ENCODE measurements at places on chromosomes 1 and 21. TPM values are rescaled to one million over a fixed set of nuclear protein-coding genes. Genes with fewer than 3 reads are reported as not detected.

Gene OR2L2
- total RNA-seq, result 0.10 TPM

Gene PIGM
- 3.3 TPM for total RNA-seq

Gene KIRREL1
- total RNA-seq, result 30.7 TPM

DNA sequence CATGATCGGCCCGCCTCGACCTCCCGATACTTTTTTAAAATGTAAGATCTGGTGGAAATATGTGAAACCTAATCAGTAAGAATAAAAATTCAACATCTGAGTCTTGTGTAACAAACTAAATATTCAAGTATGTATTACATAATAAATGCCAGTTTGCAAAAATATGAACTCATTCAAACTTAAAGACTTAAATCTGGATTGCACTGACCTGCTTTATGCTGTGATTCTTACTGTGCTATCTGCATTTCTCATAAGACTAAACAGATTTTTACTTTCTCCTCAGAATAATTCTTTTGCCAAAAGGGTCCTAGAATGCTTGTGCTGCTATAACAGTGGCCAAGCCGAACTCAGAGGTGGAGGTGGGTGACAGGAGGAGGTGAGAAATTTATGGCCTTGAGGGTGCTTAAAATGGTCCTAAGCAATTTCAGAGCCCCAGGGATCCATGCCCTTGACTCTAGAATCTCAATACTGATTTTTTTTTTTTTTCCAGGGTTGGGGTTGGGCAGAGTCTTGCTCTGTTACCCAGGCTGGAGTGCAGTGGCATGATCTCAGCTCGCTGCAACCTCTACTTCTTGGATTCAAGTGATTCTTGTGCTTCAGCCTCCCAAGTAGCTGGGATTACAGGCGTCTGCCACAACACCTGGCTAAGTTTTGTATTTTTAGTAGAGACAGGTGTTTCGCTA, 38.2 kb downstream of the IL23R start:
- H3K27ac ChIP-seq, result no peak overlapping the region
- no peaks in the 10 kb centered on the region for H3K27me3 ChIP-seq
- DNase-seq, result no peak
- no peaks in the 10 kb centered on the region for H3K36me3 ChIP-seq
- H3K4me1 ChIP-seq, result no peaks in the 10 kb centered on the region
- H3K4me3 ChIP-seq, result no peak overlapping the region

DNA sequence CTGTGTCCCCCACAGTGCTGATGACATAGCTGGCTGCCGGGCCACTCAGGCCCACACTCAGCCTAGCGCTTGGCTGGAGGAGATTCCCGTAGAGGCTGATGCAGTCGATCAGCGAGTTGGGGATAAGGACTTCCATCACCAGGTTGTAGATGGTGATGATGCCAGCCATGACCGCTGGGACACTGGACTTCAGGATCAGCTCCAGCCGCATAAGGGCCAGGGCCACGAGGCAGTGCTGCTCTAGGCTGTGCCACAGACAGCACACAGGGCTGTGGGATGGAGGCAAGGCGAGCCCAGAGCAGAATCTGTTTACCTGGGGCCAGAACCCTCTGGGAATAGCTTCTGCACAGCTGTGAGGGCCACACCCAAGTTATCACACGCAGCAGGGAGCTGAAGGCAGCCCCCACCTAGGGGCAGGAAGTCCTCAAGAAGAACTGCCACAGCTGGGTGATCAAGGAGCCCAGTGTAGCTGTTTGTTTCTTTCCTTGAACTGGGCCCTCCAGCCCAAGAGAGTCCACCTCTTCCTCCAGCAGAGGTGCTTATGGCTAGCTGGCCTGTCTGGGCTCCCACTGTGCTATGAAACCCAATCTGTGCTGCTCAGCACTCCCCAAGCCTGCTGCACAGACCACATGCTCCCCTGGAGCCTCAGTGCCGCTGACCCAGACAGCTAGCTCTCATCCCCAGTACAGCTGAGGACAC, 6.2 kb downstream of the SLC2A1 start:
- DNase-seq, result no peak
- H3K27ac ChIP-seq, result peak overlapping the region; percentile 35
- no peak overlapping the region for H3K4me3 ChIP-seq
- no peaks in the 10 kb centered on the region for H3K27me3 ChIP-seq
- H3K4me1 ChIP-seq, result peaks cover 86% of the 10 kb centered on the region

DNA sequence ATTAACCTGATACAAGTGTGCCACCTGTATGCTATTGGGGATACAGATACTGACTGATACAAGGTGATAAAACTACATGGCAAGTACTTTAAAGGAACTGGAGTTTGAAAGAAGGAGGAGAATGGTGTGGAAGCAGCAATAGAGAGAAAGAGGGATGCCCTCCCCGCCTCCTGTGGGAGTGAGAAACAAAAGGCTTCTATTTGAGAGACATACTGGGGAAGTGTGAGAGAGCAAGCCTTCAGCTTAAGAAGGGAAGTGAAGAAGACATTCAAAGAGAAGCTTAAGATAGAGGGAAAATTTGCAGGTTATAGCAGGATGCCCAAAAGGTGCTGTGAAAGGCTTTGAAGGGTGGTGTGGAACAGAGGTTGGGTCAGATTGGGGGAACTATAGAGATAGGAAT, 7.7 kb upstream of the ALG14 start:
- H3K4me1 ChIP-seq, result peaks cover 9% of the 10 kb centered on the region
- DNase-seq, result no peak
- no peaks in the 10 kb centered on the region for H3K36me3 ChIP-seq
- peaks cover 22% of the 10 kb centered on the region for H3K27me3 ChIP-seq
- no peak overlapping the region for H3K4me3 ChIP-seq

GRCh38 chr1:86582161-86582560, 35.3 kb downstream of the CLCA4 start:
- H3K4me3 ChIP-seq, result no peak overlapping the region
- H3K4me1 ChIP-seq, result no peaks in the 10 kb centered on the region
- no peaks in the 10 kb centered on the region for H3K36me3 ChIP-seq
- no peaks in the 10 kb centered on the region for H3K27me3 ChIP-seq

- H3K36me3 ChIP-seq, result no peaks in the 10 kb centered on the region
- no peak overlapping the region for H3K4me3 ChIP-seq
- no peak for DNase-seq
- no peak overlapping the region for H3K27ac ChIP-seq
These were observed 3.0 kb downstream of the PLA2G2F start for GRCh38 chr1:20142001-20142710.

DNA sequence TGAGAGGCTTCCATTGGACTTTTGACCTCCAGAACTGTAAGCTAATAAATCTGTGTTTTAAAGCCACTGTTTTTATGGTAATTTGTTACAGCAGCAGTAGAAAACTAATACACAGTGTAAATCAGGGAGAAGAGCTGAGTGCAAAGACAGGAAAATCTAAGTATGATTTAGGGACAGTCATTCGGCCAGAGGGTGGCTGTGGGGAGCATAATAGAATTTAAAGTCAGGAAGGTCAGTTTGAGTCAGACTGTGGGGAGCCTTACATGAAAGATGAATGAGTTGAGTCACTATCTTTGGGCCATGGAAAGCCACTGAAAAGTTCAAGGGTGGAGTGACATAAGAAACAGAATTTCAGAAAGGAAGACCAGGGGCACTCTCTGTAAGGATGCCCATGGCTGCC, 52.4 kb upstream of the SSX2IP start:
- no peak overlapping the region for H3K27ac ChIP-seq
- H3K36me3 ChIP-seq, result no peaks in the 10 kb centered on the region
- H3K4me1 ChIP-seq, result no peaks in the 10 kb centered on the region
- peak; percentile 10 for DNase-seq
- H3K4me3 ChIP-seq, result no peak overlapping the region

GRCh38 chr1:117657031-117657430, 51.2 kb downstream of the TENT5C start:
- H3K36me3 ChIP-seq, result no peaks in the 10 kb centered on the region
- H3K4me3 ChIP-seq, result no peak overlapping the region
- peaks cover 34% of the 10 kb centered on the region for H3K4me1 ChIP-seq
- no peak overlapping the region for H3K27ac ChIP-seq

- no peak overlapping the region for H3K4me3 ChIP-seq
- H3K4me1 ChIP-seq, result peaks cover 6% of the 10 kb centered on the region
- H3K36me3 ChIP-seq, result no peaks in the 10 kb centered on the region
- no peaks in the 10 kb centered on the region for H3K27me3 ChIP-seq
These were observed 5.3 kb upstream of the TFF2 start for GRCh38 chr21:42356046-42356445.

- H3K27me3 ChIP-seq, result no peaks in the 10 kb centered on the region
- no peak overlapping the region for H3K27ac ChIP-seq
- H3K36me3 ChIP-seq, result no peaks in the 10 kb centered on the region
- H3K4me1 ChIP-seq, result no peaks in the 10 kb centered on the region
- no peak for DNase-seq
These were observed 611.7 kb downstream of the NUF2 start for GRCh38 chr1:163933437-163933836.

- no peak for DNase-seq
- H3K27me3 ChIP-seq, result no peaks in the 10 kb centered on the region
- H3K4me1 ChIP-seq, result peaks cover 93% of the 10 kb centered on the region
These were observed 7.7 kb downstream of the ARID1A start for GRCh38 chr1:26703478-26703877.
